ENCODE measurements at places on chromosomes 2 and 18. TPM values are rescaled to one million over a fixed set of nuclear protein-coding genes. Genes with fewer than 3 reads are reported as not detected.

The DSC3 gene
- not detected for total RNA-seq

The CXCR4 gene
- 226 TPM for total RNA-seq

The ODC1 gene
- total RNA-seq: 54.4 TPM

The LRRTM1 gene
- total RNA-seq: not detected

The SP5 gene
- not detected for total RNA-seq

All from activated CD8-positive, alpha-beta T cell treated with anti-CD3 and anti-CD28 coated beads, Interleukin-2, amount 10 ng/mL, durations not matched to agents 7 days and 5 days (primary cell).